ENCODE measurements at places on chromosomes 7 and 10.

DNA sequence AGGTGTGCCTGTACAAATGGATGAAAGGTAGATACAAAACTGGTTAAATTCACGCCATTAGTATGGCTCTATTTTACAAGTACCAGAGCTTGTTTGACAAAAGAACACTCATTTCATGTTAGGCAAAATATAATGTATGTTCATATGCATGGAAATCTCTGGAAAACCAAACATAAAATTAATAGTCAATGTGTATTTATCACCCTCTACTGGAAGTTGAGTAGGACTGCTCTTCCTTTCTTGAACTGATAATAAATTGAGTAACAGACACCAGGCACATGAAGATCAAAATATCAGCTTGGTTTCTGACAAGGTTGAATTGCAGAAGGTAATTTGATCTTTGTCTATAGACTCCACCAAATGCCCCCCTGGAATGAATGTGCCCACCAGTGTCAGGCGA is 19.8 kb upstream of the AKR1B1 start:
- DNase-seq, result no peak

DNA sequence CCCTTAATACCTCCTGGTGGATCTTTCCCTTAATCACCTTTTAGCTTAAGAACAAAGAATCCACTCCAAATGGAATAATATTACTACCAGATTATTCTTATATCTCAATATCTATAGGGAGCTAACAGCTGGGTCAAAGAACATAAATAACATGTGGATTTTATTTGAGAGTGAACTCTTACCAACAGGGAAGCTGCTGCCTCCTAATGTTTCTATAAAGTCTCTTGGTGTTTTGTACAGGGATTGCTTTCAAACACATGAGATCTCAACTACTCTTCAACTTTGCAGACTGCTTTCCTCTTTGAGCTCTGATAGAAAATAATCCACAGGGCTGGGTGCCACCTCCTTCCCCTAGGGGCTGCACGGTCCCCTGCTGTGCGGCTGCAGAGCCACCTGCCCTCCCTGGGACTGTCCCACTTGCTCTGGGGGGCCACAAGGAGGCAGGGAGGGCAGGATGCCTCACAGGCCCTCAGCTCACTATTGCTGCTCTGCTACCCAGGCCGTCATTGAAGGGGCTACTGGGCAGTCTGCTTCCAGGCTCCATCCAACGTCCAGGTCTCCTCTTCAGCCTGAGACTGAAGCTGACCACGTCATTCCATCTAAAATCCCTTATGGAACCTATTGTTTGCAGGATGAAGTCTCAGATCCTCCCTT is 191.2 kb downstream of the CXCL12 start:
- DNase-seq, result no peak

GRCh38 chr10:76353237-76353851 is 921.9 kb downstream of the LRMDA start:
- no peak for DNase-seq

- peak; percentile 82 for DNase-seq
Measured at GRCh38 chr7:2641406-2642393, 9.9 kb downstream of the TTYH3 start.

DNA sequence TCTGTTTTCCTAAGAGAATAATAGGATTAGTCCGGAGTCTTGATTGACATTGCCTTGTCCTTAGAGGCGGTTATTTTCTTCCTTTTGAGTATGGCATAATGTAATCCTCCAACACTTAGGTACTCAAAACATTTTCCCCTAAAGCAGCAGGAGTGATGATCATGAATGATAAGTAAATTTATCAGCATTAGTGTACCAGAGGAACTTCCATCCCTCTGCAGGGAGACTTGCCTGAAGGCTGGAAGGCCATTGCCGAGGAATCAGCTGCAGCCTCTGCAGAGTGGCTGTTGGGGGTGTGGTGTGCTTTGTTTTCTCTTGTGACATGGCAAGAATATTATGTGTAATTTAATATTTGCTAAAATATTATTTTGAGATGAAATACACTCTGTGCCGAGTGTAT is 56.8 kb downstream of the RAB11FIP2 start:
- no peak for DNase-seq

DNA sequence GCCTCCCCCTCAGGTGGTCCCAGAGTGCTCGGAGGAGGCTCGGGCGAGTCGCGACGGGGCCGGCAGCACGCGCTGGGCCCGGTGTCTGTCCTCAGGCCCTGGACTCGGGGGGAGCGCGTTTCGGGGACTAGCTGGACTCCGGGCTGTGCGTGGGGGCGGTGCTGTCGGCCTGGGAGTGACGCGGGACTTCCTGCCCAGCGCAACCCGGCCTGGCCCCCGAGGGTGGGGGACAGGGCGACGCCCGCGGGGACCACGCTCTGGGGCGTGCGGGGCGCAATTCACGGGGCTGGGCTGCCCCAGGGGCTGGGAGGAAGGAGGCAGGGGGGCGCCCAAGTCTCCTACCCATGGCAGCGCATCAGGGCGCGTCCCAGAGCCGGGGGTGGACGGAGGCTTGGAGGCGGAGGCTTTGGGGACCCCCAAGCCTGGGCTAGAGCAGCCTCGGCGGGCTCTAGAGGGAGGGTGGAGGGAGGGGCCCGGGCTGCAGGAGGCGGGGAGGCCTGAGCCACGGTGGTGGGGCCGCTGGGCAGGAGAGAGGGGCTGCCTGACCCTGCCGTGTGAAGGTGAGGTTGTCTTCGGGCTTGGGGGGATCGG is 2.3 kb upstream of the VENTX start:
- no peak for DNase-seq

GRCh38 chr7:149291781-149292461 is 29.9 kb downstream of the ZNF783 start:
- DNase-seq, result no peak

DNA sequence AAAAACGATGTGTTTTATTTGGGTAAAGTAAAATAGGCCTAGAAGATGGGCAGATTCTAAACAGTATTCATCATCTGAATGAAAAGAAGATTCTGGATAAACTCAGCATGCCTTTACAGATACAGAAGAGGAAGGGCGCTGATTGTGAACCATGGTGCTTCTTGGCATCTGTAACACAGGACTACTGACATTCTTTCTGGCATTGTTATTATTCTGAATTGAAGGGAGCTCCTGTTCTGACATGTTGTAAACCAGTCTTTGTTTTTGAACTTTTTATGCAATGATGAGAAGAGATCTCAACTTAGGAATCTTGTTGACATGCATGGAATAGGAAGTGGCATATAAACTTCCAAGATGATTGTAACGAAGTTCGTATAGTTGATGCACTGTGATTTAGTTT is 13.5 kb downstream of the RPA3 start:
- DNase-seq, result no peak

- no peak for DNase-seq
Measured at GRCh38 chr7:133522501-133522900, 269.6 kb downstream of the EXOC4 start.

DNA sequence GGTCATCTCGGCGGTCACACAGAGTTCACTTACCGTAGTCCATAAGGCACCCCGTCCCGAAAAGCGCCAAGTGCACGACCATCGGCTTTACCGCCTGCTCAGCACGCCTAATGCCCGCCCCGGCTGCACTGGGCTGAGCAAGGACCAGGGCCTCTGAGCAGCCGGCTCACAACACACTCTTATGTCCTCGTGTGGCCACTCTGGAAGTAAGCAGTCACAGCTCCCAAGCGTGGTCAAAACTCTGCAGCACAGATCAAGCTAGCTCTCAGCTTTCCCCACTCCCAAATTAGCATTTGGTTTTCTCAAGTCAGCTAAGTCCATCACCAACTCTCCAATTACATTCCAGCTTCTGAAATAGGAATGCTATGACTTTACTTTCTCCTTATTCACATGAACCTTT is 57.7 kb downstream of the MAD1L1 start:
- DNase-seq, result no peak

GRCh38 chr7:112116894-112117293 is 89.3 kb downstream of the DOCK4 start:
- no peak for DNase-seq

- peak; percentile 45 for DNase-seq
Measured at GRCh38 chr10:44478876-44479705, 94.2 kb upstream of the CXCL12 start.

DNA sequence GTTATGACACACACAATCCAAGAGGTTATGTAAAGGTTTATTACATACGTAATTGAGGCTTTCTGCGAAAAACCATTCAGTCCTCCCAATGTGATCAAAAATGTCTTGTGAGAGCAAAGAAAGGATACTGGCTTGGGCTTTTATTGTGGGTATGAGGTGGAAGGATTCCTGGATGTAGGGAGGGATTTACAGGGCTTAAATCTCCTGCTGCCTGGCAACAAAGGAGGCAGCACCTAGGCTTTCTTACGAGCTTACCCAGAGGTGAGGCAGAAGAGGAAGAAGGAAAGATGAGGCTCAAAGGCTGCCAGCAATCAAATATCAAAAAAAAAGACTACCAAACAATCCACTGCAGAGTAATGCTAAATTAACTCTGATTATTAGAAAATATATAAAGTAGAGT is 1149.5 kb upstream of the POT1 start:
- no peak for DNase-seq

DNA sequence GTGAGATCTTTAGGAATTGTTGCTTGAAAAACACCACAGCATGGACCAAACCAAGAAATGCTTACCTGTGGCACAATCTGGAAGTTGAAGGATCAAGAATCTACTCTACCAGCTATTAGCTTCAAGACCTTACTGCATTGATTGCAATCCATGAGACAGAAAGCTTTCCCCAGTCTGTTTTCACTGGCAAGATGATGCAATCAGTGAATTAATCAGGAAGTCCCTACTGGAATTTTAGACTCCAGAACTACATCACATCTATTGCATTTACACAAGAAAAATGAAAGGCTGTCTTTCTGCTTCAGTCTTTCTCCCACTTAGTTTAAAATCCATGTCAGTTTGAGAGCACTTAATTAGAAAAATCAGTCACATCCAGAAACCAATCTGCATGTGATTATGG is 191.7 kb downstream of the TFEC start:
- DNase-seq, result peak; percentile 28

DNA sequence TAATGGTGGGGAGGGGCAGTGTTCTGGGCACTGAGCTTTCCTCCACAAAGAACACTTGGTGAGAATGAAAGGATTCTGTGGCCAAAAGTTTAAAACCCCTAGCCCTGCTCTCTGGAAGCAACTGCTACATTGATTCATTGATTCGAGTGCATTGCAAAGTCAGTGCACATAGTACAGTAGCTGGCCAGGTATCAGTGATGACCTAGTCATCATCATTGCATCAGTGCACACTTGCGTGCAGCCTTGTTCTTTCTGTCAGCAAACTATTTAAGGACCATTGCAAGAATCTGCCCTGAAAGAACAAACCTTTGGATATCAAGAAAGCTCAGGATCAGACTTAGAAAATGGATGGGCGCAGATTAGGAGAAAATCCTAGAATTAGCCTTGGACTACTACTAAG is 47.4 kb downstream of the CUL1 start:
- DNase-seq, result no peak

GRCh38 chr10:128642023-128642422 is 515.8 kb upstream of the MKI67 start:
- no peak for DNase-seq

GRCh38 chr7:142885311-142886230 is at the start of gene TRPV6:
TSS of gene TRPV6 (minus strand) at chr7:142885745.
- DNase-seq, result no peak

DNA sequence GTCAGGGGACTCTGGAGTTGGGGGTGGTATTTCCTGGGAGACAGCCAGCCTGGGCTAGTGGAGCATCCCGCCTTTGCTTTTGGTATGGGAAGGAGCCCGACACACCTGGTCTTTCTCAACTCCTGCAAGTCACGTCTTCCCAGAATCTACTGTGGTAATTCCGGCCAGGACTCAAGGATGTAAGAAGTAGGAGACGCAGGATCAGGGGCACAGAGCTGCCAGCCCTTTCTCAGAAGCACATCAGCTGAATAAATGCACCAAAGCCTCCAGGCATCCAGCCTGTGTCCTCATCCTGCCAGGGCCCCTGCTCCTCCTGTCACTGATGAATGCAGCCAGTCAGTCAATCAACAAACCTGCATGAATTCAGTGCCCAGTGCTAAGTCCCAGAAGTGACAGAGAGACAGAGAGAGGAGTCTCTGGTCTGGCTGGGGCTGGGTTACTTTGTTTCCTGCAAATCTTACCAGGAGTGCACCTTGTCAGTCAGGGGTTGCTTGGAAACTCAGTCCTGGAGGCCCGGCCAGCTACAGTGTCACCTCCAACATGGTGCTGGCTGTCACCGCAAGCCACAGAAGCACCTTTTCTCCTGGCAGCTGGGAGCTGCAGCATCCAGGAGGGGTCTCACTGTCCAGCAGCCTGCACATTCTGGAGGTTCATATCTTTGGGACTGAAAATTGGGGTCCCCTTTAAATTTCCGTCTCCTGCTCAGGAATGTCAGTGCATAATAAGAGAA is 101.8 kb downstream of the PTPRE start:
- no peak for DNase-seq

DNA sequence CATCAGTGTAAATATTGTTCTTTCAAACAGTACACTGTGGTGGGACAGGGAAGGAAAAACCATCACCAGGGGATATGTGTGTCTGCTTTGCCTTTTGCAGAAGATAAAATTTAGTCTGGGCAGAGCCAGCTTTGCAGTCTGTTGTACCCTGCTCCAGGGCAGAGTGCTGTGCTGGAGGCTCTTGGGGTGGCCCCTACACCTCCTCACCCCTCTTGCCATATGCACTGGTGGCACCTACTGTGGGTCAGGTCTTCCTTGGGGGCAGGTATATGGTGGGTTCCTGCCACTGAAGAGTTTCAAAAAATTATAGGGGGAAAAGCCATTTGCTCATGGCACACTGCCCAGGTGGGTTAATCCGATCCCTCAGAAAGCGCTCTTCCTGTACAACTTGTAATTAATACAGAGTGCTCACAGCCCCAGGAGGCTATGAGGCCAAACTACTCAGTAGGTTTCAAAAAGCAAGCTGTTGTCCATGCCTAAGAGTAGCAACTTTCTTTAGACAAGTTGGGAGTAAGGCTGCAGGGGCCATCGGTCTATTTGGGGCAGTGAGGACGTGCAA is 112.7 kb upstream of the BMPER start:
- DNase-seq, result no peak

GRCh38 chr7:108568801-108569380 is 615 bp downstream of the THAP5 start:
- no peak for DNase-seq

GRCh38 chr7:91041901-91042484 is 222.2 kb upstream of the FZD1 start:
- no peak for DNase-seq

- no peak for DNase-seq
Measured at GRCh38 chr10:86721232-86721631, 35.2 kb upstream of the BMPR1A start.

DNA sequence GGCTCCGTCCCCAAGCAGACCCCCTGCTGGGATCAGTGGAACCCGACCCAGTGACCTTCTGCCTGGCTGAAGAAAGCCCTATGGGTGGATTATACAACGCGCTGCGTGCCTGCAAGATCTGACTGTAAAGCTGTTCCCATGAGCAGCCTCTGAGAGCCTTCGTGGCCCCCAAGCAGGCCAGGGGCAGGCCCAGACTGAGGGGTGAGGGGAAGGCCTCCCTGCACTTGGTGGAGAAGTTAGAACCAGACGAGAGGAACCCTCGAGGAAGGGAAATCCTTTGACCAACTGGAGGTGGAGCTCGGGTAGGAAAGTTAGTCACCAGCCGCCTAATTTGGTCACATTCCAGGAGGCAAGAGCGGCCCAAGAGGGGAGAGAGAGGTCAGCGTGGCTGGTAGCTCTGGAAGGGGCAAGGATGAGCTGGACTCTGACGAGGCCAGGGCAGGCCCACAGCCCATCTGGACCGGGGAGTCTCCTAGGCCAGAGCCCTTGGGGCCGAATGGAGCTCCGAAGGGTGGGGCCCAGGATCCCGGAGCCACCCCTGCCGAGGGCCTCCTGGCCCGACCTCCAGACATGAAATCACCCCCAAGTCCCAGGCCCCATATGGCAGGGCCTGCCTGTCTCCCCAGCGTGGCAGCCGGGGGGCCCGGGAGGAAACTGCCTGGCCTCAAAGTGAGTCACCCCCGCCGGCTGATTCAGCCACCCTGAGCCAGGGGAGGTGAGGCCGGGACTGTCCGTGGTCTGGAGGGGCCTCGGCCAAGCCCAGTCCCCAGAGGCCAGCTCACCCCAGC is 23.3 kb upstream of the PDGFA start:
- DNase-seq, result no peak
